ENCODE measurements at places on chromosomes 1 and 21.

- no peak for DNase-seq
These were observed 99.7 kb downstream of the UBR4 start for GRCh38 chr1:19110257-19110927.

DNA sequence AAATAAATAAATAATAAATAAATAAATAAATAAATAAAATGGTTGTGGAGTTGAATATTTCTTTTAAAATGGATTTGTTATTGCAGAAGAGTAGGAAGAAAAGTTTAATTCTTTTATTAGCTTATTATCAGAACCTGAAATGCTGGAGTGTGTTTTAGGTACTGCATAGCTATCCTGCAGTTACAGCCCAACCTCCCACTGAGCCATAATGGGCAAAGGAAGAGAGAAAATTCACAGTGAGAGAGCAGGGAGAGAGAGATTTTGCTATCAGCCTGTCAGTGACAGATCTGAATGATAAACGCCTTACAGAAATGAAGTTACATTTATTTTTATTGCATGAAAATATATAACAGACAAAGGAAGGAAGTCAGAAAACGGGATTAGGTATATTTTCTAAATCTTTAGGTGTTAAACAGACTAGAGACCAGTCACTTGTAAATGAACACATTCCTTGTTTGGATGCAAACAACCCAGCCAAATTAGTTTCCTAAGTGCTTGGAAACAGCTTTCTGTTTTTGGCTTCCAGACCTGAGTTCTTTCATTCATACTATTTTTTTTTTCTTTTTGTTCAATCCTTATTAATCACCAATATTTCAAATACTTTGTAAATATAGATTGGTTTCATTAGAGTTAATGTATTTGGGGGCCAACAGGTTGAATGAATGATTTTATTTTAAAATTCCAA lies 425.3 kb downstream of the USP25 start:
- DNase-seq: no peak

DNA sequence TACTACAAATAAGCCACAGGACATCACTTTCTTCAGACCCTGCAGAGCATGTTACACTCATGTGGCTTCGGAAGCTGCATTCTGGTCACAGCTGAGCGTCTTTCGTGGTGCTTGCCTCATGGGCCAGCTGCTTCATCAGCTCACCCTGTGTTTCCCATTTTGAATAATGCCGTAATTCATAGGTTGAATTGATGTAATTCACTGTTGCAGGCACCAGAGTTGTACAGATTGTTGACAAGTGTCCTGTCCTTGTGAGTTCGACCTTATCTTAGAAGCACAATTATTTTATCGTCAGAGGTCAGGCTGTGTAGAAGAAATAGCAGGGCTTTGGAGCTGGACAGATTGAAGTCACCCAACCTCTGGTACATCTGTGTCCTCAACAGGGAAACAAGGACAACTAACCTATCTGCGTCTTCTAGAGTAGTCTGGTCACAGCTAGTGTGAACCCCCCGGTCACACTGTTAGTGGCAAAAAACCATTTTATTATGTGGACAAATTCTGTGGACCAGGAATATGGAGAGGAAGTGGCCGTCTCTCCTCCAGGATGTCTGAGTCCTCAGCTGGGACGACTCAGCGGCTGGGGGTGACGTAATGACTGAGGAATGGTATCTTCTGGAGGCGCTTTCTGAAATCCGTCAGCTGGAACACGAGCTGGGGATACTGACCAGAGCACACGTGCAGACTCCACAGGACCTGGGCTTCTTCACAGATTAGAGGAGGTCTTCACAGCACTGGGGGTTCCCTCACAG lies 17.8 kb downstream of the PKNOX1 start:
- no peak for DNase-seq

- no peak for DNase-seq
These were observed 203.2 kb downstream of the SETD4 start for GRCh38 chr21:35857095-35857494.

- DNase-seq: no peak
These were observed 1.1 kb downstream of the PLEKHA6 start for GRCh38 chr1:204358605-204359004.

- DNase-seq: no peak
These were observed 97.4 kb downstream of the RIPK4 start for GRCh38 chr21:41669533-41669830.

DNA sequence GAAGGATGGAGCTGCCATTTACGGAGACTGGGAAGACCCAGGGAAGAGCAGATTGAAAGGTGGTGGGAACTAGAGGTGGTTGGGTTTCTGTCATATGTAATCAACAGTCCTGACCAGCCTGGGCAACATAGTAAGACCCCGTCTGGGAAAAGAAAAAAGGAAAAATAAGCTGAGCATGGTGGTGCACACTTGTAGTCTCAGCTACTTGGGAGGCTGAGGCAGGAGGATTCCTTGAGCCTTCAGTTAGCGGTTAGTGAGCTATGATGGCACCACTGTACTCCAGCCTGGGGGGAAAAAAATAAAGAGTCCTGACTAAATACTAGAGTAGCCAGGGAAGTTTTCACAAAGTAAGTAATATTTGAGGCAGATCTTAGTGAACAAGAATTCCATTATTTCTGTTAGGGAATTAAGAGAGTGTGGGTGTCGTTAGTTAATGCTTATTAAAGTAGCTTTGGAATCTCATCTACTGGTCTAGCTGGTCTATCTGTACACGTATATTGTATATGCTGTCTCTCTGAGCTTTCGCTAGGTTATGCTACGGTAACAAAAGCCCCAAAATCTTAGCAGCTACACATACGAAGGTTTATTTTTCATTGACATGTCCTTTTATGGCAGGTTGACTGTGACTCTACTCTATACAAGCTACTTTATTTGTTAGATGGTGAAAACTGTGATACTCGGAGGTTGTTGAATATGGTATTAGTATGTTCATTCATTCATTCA lies 4.4 kb downstream of the NBPF1 start:
- no peak for DNase-seq

DNA sequence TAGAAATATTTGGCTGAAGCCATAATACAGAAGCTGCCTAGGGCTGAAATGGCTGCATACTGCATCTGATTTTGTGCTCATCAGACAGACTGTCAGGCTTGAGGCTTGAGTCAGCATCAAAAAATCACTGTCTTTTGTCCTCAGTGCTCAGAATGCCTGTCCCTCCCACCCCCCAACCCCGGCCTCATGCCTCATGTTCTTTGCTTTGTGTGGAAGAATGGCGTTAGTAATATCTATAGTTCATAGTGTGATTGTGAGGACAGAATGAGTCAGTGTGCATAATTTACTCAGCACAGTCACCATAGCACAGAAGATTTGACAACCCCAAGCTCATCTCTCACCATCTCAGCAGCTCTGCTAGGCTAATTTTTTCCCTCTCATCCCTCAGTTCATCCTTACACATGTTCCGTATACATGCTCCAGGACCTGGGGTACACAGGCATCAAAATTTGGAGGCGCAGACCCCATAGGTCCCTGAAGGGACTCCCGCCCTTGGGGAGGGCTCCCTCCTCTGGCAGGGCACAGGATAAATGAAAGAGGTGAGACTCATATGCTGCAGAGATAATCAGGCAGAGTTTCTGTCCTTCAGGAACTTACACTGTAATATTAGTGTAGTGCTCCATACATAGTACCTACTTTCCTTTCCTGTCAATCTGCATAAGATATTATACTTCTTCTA lies 159.1 kb upstream of the C8B start:
- DNase-seq: no peak

- no peak for DNase-seq
These were observed 27.5 kb downstream of the FUBP1 start for GRCh38 chr1:77951328-77951727.

DNA sequence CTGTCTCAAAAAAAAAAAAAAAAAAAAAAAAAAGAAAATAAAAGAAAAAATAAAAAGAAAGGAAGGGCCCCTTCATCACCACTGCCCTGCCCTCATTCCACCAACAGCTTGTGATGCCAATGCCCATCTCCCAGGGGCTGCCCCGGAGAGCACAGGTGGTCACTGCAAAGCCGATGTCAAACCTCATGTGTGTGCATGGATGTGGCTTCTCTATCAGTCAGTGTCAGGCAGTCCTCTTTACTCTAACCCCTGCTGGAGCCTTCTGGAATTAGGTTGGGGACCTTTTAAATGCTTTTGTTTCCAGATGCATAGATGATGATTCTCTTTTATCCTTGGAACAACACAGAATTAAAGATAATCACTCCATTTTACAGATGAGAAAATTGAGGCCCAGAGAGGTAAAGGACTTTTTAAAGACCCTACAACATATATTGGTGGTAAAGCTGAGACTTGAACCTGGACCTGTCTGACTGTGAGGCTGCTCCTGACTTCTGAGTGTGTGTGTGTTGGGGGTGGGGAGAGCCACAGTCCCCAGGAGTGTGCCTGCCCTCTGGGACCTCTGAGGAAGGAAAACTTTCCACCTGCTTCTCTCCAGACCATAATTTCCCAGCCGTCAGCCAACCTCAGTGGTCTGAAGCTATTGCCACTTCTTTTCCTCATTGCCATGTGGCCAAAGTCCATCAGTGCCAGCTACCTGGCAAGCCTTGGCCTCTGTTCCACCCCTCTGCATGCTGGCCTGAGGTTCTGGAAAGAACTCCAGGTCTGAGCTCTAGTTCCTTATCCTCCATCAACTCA lies 3.0 kb upstream of the TMEM54 start:
- no peak for DNase-seq

- no peak for DNase-seq
These were observed 108.0 kb upstream of the ST6GALNAC5 start for GRCh38 chr1:76759171-76759860.

Measured in activated T-cell treated with anti-CD3 and anti-CD28 coated beads for 48 hours (primary cell).